ENCODE measurements at places on chromosomes 11 and 22.

- DNase-seq = no peak
Measured at GRCh38 chr22:31537019-31537535, 40.7 kb downstream of the SFI1 start.

- DNase-seq = no peak
Measured at GRCh38 chr11:12719221-12719620, 45.0 kb downstream of the TEAD1 start.

GRCh38 chr11:10695833-10696232, 2.3 kb upstream of the IRAG1 start:
- DNase-seq = no peak

- no peak for DNase-seq
Measured at GRCh38 chr11:66020618-66021357, 5.5 kb downstream of the CATSPER1 start.

GRCh38 chr11:61532134-61533038, 23.8 kb downstream of the LRRC10B start:
- peak; percentile 56 for DNase-seq

GRCh38 chr11:121688055-121688491, 235.3 kb upstream of the SORL1-AS1 start:
- DNase-seq = peak; percentile 8

DNA sequence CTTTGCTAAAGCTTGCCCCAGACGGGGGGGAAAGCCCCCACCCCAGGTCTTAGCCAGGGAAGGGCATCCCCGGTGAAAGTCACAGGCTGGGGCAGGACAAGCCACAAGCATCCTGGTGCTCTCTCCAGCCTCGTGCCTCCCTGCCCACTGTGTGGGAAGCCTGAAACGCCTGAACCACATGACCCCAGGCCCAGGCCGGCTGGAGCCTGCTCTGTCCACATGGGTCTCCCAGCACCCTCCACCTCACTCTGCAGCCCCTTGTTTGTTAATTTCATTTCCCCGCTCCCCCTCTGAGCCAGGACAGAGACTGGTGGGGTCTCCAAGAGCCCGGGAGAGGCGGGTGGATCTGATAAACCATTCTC, 58.3 kb upstream of the TCF20 start:
- no peak for DNase-seq

- DNase-seq = peak; percentile 51
Measured at GRCh38 chr11:12179531-12179930, 69.1 kb downstream of the MICAL2 start.

GRCh38 chr22:31346733-31347250, 646 bp upstream of the PATZ1 start:
- DNase-seq = peak; percentile 29

DNA sequence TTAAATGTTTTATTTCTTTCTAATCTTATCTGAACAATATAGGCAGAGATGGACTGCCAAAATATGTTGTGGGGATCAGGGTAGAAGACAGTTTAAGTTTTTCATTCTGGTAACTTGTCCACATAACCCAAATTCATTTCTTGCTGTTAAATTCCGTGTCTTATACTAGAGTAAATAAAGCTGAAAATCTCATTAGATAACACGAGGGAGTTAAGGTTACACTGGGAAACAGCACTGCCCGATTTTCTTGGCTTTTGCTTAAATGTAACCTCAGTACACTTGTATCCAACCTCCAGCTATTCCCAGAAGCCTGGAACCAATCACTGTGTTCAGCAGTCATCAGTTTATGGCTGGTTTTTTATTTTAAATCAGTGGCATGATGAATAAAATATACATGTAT, 48.2 kb downstream of the MICAL3 start:
- no peak for DNase-seq

GRCh38 chr11:130771708-130772107, 144.6 kb downstream of the SNX19 start:
- no peak for DNase-seq

GRCh38 chr11:96256215-96257011, 86.6 kb downstream of the MAML2 start:
- no peak for DNase-seq

- no peak for DNase-seq
Measured at GRCh38 chr22:43272301-43272700, 70.9 kb downstream of the SCUBE1 start.

- no peak for DNase-seq
Measured at GRCh38 chr11:130905512-130905911, 10.8 kb downstream of the SNX19 start.

DNA sequence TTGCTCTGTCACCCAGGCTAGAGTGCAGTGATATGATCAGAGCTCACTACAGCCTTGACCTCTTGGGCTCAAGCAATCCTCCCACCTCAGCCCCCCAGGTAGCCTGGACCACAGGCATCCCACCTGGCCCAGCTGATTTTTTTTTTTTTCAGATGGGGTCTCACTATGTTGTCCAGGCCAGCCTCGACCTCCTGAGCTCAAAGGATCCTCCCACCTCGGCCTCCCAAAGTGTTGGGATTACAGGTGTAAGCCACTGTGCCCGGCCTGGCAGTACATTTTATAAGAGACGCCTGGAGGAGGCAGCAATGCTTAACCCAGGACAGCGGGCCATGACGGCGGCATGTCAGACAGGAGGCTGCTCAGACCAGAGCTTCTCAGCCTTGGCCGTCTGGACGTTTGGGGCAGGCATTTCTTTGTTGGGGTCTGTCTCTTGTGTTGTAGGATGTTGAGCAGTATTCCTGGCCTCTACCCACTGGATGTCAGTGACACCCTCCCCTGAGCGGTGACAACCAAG, 4.3 kb downstream of the LGALS2 start:
- DNase-seq = no peak

DNA sequence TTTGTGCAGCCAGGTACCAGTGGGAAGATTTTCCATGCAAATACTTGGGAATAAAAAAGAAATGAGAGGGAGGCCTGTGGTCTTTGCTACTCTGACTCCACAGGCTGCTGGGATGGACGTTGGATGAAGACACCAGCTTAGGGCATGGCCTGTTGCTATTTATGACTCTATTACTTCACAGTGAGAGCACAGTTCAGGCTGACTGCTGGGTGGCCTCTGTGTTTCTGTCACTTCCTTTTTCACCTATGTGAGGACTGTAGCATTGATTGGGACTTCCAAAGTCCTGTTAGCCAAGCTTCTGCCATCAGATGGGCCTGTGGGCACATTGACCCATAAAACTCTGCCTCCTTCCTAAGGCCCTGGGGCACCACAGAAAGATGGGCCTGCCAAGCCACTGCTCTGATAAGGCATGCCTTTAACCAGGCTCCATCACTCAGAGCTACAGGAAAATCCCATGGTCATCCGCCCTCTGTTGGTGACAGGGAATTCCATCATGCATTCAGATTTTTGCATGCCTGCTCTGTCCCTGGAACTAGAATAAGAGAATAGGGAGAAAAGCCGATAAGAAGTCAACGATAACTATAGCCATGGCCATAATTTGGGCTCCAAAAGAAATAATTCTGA, 64.6 kb downstream of the KCNJ1 start:
- DNase-seq = no peak

DNA sequence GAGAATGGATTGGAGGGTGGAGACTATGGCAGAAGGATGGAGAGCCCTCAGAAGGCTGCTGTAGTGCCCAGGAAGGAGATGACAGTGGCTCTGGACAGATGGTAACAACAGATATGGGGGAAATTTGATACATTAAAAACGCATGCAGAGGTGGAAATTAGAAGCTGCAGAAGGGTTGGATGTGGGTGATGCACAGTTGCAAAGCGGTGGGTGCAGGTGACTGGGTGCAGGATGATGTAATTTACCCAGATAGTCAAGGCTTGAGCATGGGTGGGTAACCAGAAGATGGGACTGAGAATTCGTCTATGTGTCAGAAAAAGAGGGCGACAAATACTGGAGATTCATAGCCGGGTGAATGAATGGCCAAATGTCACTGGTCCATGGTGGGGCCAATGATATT, 570.3 kb downstream of the MN1 start:
- DNase-seq = no peak

- DNase-seq = no peak
Measured at GRCh38 chr11:44311339-44312261, 1.7 kb upstream of the ALX4 start.

DNA sequence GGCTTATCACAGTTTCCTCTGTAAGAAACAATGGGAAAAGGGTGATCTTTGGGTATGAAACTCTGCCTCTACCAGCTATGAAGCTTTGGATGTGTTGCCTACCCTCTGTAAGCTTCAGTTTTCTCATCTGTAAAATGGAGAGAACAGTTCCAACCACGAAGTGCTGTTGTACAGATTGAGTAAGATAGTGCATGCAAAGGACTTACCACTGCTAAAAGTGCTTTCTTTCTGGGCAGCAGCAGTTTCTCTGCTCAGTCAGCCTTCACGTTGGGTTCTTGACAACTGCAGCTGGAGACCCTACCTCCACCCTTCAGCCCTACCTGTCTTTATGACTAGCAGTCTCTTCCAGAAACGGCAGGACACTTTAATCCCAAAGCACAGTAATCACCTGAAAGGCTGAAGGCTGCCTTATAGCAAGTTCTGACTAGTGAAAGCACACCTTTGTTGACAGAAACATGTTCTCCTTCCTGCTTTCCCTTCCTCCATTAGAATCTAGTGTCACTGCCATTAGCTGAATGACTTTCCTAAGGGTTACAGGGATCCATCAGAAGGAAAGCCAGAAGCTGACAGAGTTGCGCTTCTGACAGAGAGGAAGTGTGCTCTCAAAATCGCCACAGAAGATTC, 91.4 kb downstream of the RPL27A start:
- DNase-seq = no peak

- DNase-seq = no peak
Measured at GRCh38 chr11:85844439-85845123, 10.6 kb upstream of the CCDC83 start.

All from NCI-H2029 (cell line).